C1 segment of cervical spinal cord (tissue), 14 donors: ENCODE measurements at places on chromosomes 11 and 22.

DNA sequence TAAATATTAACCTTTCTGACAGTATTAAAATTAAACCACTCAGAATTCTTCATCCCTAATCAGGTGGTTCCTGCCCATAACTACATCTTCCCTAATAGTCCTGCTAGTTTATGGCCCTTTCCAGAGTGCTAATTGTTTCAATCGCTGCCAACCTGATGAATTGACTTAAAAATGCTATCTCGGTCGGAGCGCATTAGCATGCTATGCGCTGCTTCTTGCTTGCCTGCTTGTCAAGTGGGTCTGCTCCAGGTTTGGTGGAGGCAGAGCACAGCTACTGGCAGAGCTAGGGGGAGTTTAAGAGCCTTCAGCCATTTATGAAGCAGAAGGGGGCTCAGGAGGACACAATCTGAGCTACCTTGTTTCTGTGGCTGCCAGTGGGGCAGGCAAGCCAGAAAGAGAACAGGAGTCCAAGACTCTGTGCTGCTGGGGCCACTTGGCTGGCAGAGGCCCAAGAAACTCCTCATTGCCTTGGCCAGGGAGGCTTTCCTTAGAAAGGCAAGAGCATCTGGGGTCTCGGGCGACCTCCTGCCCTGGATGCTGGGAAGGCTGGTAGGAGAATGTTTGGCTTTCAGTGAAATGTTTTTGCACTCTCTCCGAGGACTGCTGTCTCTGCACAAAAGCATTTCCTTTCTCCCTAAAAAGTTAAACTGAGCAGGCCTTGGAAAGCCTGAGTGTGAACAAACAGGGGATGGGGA is 62.1 kb upstream of the PHOX2A start:
- peak; percentile 31 for DNase-seq

DNA sequence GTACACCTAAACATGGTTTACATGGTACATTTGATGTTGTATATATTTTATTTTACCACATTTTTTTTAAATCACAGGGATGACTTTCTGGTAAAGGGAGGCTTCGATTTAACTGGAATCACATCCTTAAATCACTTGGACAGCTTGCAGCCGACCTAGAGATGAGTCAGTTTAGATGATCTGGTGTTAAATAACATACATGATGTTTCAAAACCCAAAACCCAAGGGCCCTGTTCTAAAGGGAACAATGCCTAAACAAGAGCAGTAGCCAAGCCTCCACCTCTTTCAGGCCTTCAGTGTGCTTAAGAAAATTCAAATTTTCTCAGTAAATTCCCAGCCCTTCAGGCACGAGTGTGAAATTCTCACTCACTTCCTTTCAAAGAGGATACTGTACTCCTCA is 108.8 kb downstream of the WT1 start:
- no peak for DNase-seq

DNA sequence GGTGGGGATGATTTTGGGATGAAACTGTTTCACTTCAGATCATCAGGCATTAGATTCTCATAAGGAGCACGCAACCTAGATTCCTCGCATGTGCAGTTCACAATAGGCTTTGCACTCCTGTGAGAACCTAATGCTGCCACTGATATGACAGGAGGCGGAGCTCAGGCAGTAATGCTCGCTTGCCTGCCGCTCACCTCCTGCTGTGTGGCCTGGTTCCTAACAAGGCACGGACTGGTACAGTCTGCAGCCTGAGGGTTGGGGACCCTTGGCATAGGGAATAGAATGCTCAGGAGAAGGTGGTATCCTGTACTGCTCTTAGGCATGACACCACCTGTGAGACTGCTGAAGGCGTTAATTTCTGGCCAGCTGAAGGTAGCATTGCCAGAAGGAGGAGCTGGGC is 47.0 kb downstream of the STIM1 start:
- no peak for DNase-seq

- no peak for DNase-seq
These were observed 96.9 kb upstream of the LARGE1 start for GRCh38 chr22:34017205-34017604.

DNA sequence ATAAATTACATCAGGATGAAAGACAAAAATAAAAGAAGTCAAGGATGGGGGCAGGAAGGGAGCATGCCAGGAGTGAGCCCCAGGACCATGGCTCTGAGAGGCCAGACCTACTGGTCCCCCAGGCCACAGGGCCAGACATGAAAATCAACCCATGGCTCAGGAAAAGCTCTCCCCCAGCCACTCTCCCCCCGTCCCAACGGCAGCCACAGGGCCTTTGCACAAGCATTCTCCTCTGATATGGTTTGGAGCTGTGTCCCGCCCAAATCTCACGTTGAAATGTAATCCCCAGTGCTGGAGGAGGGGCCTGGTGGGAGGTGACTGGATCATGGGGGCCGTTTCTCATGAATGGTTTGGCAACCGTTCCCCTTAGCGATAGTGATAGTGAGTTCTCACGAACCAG is 80.8 kb upstream of the ANO1 start:
- DNase-seq = no peak

DNA sequence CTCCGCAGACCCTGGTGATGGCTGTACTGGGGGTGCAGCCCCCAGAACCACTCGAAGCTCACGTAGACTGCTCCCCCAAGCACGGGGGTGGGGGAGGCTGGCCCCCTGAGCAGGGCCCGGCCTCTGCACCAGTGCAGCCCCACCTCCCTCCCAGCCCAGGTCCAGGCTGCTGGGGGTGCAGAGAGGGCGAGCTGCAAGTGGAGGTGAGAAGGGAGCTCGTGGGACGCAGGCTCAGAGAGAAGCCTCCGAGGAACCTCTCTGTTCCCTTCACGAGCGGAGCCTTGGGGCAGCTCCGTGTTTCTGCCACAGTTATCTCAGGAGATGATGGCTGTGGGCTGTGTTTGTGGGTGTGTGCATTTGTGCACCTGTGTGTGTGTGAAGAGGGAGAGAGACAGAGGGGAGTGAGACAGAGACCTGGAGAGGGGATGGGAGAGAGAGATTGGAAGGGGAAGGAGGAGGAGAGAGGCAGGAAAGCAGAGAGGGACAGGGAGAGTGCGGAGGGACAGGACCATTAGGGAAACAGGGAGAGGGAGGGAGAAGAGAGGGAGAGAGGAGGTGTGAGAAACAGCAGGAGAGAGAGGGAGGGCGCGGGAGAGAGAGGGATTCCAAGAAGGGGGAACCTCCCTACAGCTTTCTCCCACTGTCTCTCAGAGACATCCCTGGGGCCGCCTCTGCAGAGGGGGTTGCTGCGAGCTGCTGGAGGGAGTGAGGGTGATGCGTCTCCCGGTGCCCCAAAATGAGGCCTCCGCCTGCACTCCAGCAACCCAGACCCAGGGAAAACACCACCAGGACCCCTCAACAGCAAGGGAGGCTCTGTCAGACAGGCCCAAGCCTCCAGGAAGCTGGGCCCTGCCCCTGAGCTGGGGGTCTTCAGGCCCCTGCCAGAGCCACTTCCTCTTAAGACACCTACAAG is 1488.6 kb downstream of the BRD1 start:
- DNase-seq = no peak

DNA sequence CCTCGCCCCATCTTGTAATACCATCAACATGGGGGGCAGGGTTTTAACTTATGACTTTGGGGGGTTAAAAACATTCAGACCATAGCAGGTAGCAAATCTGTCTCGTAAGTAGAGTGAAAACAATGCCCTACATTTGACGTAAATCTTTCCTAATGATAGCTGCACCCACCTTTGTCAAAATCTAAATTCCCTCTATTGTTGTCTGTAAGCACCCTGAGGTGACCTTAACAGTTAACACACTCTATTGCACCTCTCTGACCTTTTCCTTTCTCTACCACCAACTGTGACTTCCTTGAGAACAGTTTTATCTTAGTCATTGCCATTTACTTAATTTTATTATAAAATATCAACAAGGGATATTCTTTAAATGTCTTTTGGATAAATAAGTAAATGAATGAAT is 1024.9 kb upstream of the CNTN5 start:
- DNase-seq = no peak

DNA sequence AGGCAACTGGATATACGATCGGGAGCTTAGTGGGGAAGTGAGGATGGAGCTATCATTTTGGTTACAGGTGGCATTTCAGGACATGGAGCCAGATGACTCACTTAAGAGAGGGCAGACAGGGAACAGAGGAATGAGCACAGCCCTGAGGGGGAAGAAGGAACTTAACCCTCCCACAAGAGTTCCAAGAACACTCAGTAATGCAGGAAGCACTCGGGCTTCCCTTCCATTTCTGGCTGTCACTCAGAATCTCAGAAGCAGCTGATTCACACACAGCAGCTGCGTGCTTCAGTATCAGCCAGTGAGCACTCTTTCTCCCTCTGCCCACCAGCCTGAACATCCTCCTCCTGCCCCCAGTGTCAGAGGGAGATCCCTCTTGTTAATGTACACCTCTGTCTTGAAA is 34.8 kb downstream of the EFCAB6 start:
- no peak for DNase-seq

GRCh38 chr11:72041364-72042063 is 38.8 kb downstream of the NUMA1 start:
- DNase-seq = peak; percentile 77

DNA sequence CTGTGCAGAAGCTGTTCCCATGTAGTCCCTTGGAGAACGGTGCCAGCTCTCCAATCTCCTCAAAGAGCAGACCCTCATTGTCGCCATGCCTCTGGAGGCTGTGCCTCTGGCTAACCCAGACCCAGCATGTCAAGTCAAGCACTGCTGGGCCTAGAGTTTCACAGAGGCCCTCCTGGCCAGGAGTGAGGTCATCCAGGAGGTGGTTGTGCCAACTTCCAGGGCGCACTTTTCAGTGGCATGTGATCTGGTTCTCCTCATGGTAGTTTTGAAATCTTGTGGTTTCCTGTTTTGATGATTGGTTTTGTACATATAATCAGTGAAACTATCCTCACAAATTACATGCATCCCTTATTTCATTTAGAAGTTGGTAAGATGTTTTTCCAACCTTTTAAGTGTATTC is 78.9 kb downstream of the PPFIBP2 start:
- DNase-seq = no peak

DNA sequence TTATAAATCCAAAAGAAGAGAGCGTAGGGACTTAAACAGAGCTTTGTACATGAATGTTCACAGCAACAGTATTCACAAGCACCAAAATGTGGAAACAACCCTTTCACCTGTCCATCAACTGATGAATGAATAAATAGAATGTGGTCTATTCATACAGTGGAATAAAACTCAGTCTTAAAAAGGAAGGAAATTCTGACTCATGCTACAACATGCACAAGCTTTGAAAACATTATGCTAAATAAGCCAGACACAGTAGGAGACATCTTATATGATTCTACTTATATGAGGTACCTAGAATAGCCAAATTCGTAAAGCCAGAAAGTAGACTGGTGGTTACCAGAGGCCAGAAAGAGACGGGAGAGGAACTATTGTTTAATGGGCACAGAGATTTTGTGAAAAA is 74.3 kb downstream of the SHANK2 start:
- DNase-seq = no peak

DNA sequence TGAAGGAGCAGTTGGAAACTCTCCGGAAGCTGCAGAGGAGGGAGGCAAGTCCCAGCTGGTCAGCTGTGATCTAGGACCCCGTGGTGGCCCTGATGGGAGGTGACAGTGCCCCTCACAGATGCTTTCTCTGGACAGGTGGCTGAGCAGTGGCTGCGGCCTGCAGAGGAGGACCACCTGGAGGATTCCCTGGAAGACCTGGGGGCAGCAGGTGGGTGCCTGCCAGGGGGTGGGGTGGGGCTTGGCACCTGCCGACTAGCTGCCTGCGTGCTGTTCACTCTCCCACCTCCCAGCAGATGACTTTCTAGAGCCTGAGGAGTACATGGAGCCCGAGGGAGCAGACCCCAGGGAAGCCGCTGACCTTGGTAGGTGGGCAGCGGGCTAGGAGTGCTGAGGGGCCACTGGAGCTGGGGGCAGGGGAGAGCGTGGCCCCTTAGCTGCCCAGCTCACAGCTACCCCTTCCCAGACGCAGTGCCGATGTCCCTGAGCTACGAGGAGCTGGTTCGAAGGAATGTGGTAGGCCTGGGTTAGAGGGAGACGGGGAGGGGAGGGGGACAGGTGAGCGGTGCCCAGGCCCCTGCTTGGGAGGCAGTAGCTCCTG is 3.1 kb downstream of the SCO2 start:
- no peak for DNase-seq

DNA sequence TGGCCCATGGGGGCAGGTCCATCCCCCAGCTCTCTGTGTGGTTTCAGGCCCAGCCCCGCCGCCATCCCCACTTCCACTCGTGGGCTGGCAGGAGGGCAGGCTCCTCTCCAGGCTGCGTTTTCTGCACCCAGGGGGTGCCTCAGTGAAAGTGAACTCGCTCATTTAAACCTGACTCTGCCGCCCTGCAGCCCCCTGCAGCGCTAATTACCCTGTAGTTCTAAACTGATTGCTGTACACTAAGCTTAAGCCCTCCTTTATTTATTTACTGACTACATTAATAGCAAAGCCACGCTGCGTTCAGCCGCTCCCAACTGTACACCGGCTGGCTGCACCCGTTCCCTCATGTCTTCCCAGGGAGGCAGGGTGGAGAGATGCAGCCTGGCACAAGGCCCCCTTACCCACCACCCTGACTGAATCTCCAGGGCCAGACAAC is 36.6 kb upstream of the NNMT start:
- DNase-seq = no peak

GRCh38 chr11:72024069-72024754 is 25.5 kb downstream of the IL18BP start:
- no peak for DNase-seq

DNA sequence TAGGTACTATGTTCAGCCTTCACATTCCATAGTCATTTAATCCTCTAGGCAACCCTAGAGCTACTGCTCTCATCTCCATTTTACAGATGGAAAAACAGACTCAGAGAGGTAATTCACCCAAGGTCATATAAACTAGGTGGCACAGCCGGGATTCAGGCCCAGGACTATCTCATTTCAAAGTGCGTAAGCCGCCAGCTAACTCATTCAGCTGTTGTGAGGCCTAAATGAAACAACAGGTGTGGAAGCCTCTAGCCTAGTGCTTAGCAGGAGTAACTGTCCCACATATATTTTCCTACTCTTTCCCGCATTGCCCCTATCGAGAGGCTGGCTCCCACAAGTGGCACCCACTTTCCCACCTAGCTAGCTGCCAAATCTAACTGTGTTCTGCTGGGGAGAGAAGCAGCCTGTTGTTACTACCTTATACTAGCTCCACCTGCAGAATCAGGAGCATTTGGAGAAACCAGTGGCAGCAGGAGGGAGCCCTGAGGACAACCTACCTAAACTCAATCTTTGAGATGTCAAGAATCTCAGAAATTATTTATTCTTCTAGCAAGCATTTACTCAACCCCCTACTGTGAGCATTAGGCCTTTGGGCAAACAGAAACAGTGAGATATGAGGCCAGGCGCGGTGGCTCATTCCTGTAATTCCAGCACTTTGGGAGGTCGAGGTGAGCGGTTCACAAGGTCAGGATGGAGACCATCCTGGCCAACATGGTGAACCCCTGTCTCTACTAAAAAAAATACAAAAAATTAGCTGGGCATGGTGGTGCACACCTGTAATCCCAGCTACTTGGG is 20.9 kb downstream of the PRG3 start:
- DNase-seq = no peak
